Activated T-cell treated with anti-CD3 and anti-CD28 coated beads, Interleukin-2, amount 50 U/mL, for 1 hour (primary cell): ENCODE measurements at places on chromosomes 16 and 17.
A peak's percentile ranks its signal among the peaks of the same experiment; 100 is the strongest.

- DNase-seq: no peak
Measured at GRCh38 chr17:5563456-5563855, 20.9 kb downstream of the NLRP1 start.

DNA sequence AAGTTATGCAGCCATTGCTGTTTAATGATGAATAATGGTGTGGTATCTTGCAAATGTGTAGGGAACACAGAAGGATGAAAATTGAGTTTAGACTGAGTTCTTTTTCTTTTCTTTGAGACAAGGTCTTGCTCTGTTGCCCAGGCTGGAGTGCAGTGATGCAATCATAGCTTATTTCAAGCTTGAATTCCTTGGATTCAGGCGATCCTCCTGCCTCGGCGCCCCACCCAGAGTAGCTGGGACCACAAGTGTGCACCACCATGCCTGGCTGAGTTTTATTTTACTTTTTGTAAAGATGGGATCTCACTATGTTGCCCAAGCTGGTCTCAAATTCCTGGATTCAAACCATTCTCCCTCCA, 74.6 kb upstream of the TBC1D3K start:
- no peak for DNase-seq

GRCh38 chr16:49003992-49004391, 277.6 kb downstream of the CBLN1 start:
- DNase-seq: no peak

GRCh38 chr17:21196126-21196525, 17.8 kb downstream of the TMEM11 start:
- DNase-seq: no peak

GRCh38 chr16:57540906-57541753, 1.3 kb upstream of the ADGRG5 start:
- peak; percentile 4 for DNase-seq

DNA sequence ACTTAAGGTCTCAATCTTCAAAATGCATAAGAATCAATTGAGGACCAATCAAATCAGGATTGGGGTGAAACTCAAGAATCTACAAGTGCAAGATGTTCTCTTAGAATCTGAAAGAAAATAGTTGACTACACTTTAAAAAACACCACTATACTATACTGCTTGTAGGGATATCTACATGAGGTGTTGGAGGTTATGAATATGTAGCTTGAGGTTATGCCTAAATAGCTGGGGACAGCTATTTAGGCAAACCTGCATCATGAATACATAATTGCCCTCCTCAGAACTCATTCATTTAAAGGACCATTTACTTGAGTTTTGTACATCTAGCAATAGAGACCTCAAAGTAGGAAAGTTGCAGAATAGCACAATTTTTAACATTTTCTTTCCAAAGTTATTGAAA, 40.1 kb downstream of the KCNJ16 start:
- no peak for DNase-seq

DNA sequence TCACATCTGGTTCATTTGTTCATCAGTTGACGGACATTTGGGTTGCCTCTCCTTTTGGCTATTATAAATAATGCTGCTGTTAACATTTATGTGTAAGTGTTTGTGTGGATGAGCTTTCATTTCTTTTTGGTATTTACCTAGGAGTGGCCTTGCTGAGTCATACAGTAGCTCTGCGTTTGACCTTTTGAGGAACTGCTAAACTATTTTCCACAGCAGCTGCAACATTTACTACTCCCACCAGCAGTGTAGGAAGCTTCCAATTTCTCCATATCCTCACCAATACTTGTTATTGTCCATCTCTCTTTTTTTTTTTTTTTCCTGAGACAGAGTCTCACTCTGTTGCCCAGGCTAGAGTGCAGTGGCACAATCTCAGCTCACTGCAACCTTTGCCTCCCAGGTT, 20.7 kb upstream of the PLCG2 start:
- no peak for DNase-seq

- no peak for DNase-seq
Measured at GRCh38 chr17:70031341-70031740, 43.7 kb upstream of the KCNJ16 start.

- no peak for DNase-seq
Measured at GRCh38 chr16:51877686-51878085, 669.3 kb downstream of the TOX3 start.

GRCh38 chr17:49600949-49601348, 25.3 kb downstream of the NXPH3 start:
- DNase-seq: no peak

DNA sequence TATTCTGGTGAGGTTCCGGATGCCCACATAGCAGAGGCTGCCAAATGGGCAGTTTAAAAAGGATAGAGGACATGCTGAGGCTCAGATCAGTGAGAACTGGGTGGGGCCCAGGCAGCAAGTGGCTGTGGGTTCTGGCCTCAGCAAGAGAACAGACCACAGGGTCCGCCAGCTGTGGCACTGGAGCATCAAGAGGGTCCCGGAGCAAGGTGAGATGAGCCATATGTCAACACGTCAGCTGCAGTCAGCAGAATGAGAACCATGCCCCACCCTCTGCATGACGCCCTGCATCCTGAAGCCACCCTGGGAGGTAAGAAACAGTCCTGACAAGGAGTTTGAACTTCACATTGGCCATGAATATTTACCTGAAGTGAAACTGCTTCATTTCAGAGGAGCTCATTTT, 20.1 kb upstream of the CCL5 start:
- DNase-seq: no peak

DNA sequence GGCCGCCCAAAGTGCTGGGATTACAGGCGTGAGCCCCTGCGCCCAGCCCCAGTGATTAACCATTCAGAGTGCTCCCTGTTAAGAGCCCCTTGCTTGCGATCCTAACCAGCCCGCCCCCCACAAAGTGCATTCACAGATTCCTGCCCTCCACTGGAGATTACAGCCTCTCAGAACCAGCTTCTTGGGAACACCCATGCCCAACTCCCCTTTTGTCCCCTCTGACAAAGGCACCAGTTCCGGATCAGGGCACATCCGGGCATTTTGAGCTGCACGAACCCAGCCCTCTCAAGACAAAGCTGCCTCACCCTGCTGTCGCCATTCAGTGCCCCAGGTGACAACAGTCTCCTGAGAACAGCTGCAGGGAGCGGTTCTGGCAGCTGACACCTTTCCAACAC, 848 bp upstream of the KRT19 start:
- no peak for DNase-seq

DNA sequence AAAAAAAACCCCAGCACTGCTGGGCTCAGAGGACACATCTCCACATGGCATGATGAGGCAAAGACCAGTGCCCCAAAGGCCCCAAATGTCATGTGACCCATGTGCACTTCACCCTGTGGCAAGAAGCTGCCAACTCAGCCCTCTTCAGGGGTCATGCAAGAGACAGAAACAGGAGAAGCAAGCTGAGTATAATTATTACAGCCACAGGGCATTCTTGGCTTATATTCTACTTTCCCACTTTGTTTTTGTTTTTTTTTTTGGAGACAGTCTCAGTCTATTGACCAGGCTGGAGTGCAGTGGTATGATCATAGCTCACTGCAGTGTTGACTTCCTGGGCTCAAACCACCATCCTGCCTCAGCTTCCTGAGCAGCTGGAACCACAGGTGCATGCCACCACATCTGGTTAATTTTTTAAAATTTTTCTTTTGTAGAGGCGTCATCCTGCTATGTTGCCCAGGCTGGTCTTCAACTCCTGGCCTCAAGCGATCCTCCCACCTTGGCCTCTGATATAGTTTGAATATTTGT, 32.7 kb upstream of the LITAF start:
- DNase-seq: peak; percentile 31

GRCh38 chr17:59807892-59808509, 84.7 kb downstream of the TUBD1 start:
- DNase-seq: no peak

DNA sequence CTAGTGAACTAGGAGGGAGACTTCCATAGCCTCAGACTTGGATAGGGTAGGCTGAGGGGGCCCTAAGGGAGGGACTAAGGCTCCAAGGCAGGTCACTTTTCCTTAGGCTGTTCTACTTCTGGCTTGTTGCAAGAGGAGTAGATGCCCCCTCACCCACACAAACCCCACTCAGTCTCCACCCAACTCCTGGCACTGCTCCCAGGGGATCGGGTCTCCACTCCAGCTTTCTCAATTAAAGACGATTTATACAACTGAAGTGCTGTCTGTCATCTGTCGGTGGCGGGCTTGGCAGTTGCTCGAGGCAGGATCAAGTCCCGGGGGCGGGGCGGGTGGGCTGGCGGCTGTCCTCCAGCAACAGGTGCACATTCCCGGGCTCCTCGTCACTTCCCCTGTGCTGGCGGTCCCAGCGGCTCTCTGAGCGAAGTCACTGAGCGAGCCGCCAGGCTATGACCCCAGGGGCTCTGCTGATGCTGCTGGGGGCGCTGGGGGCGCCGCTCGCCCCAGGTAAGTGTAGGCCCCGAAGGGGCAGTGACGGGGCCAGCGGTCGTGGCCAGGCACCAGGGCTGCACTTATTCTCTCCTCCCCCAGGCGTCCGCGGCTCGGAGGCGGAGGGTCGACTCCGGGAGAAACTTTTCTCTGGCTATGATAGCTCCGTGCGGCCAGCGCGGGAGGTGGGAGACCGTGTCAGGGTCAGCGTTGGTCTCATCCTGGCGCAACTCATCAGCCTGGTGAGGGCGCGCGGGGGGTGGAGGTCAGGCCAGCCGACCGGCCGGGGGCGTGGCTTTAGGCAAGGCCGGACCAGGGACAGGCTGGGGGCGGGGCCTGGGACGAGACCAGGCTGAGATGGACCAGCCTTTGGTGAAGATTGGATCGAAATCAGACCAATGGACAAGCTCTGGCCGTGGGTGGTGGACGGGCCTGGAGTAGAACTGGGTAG, at the start of gene CHRNB1:
TSS of gene CHRNB1 (plus strand) at position 380 of the 937 bp plus-strand sequence. CDS start at position 447, 67 bp downstream.
- no peak for DNase-seq

- DNase-seq: no peak
Measured at GRCh38 chr16:77403732-77404131, 31.1 kb downstream of the ADAMTS18 start.

DNA sequence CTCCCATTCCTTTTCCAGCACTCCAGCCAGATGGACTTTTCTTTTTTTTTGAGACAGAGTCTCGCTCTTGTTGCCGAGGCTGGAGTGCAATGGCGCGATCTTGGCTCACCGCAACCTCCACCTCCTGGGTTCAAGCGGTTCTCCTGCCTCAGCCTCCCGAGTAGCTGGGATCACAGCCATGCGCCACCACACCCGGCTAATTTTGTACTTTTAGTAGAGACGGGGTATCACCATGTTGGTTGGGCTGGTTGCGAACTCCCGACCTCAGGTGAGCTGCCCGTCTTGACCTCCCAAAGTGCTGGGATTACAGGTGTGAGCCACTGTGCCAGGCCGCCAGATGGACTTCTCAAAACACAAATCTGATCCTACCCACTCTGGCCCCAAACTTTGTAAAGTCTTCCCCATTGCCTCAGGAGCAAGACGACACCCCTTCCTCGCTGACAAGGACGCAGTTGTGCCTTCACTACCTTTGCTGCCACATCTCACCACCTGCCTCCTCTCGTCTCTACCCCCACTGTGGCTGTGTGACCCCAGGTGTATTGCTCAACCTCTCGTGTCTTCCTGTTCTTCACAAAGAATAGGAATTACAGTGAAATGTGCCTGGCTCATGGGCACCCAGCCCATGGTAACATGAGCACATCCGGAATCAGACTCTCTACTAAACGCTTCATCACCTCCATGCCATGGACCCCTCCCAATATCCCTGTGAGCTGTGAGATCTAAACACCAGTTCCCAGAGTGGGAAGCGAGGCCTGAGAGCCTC, 3.7 kb upstream of the BANP start:
- no peak for DNase-seq

GRCh38 chr16:85391175-85391707, 221.9 kb upstream of the GSE1 start:
- peak; percentile 4 for DNase-seq

GRCh38 chr16:19218581-19218980, 50.5 kb downstream of the SYT17 start:
- DNase-seq: no peak

DNA sequence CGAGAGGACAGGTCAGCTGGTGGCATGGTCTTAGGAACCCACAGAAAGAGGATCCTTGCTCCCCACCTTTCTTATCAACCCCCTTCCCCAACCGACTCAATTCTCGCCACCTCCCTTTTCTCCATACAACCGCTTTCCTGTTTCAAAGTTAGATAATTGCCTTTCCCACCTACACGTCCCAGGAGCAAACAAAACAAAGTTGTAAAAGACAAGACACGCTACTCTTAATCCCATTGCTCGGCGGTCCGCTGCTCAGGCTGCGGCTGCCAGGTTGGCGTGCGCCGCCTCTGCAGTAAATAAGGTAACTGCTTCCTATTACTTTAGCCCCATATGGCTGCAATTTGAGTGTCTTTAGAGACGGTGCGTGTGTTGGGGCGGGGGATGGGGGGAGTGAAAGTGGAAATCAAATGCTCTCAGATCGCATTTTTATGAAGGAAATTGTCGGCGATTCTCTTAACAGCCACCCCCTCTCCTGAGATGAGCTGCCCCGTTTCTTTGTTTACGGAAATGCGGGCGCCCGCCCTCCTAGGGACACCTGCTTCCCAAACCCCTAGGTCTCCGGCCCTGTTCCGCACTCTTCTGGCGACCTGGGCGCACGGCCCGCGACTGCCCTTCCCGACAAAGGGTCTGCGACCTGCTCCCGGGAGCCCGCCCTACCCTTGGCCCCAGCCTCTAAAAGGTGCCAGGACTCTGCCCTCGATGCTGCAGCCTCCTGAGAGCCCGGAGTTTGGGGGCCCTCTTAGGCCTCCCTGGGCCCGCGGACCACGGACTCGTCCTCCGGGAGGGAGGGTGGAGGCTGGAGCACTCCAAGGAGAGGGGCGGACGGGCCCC, 3.7 kb upstream of the CBX8 start:
- peak; percentile 57 for DNase-seq

DNA sequence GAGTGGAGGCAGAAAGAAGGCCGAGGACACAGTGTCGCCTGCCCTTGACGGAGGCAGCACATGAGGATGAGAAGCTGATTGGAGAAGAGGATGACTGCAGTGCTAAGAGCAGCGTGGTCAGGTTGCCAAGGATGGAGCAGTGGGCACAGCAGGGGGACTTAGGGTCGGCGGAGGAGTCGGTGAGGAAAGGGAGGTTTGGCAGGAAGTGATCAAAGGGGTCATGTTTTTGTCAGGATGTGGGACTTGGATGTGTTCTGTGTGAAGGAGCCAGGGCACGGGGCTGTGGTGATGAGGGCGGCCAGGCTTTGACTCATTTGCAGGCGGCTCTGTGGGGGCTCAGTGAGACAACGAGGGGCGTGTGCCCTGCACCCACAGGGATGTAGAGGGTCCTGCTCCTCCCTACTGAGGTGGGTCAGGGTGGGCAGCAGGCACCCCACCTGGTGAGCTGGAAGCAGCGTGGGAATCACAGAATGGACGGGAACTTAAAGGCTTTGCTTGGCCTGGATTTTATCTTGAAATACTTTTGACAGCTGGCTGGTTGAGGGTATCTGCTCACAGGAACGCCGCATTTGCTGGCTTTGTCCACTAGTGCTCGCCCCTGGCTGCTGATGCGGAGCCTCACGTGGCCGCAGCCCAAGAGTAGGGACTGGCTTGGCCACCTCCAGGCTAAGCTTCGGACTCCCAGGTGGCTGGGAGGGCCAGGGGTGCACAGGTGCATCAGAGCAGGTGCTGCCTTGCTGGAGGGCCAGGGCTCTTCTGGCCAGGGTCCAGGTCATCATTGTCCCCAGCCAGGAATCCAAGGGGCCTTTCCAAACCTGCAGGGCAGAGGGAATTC, 6.0 kb downstream of the MPG start:
- DNase-seq: no peak
